ENCODE measurements at places on chromosomes 12 and 14.

DNA sequence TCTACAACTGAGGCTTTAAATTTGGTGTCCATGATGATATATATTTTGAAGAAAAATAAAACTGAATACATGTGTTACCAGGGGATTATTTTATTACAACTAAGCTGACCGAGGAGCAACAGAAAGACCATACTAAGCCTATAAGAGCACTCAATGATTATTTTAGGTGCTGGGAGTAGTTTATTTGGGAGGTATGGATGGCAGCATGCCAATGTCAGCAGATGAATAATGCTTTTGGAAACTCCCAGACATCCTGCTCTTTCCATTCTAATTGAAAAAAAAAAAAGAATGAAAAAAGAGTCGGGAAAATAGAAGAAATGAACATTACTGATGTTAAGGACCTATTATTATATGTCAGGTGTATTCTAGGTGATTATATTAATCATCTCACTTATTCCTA, 441.2 kb downstream of the BTG1 start:
- no peak for DNase-seq

- no peak for DNase-seq
Measured at GRCh38 chr12:100564090-100564489, 9.4 kb upstream of the GAS2L3 start.

GRCh38 chr14:70043001-70043400, 145.8 kb downstream of the SLC8A3 start:
- no peak for DNase-seq

GRCh38 chr12:132160016-132160415, 15.8 kb downstream of the NOC4L start:
- DNase-seq, result no peak

GRCh38 chr12:4701395-4702190, 18.6 kb upstream of the GALNT8 start:
- no peak for DNase-seq

GRCh38 chr12:20272801-20273200, 95.5 kb upstream of the PDE3A start:
- DNase-seq, result no peak

DNA sequence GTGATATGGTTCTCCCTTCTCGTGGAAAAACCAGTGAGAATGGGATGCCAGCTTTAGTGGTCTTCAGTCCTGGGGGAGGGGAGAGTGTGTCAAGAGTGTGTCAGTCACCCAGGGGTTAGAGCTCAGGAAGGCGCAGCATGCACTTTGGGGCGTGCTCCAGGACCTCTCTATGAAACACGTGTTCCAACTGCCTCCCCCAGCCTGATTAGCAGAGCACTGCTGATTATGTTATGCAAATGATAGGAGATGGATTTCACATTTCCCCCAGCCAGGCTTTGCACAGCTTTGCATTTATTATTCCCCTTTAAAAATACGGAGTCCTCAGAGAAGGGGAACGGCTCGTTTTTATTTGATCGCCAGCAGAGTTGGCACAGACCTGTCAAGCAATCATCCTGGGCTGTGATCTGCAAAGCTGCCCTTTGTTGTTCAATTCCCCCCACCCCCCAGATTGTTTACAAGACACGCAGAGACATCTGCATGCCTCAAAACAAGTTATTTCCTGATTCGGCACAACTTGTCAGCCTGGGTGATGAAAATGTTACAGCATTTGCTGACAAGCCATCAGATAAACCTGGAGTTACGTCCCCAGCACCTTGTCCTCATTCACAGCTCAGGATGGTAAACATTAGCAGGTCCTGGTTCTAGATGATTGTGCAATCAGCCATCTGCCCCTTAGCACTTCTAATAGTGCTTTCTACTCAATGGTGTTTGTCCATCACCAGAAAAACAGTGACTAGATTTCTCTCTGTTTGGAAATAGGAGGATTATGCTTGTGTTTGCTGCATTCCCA, 196.5 kb downstream of the NOVA1 start:
- no peak for DNase-seq

- DNase-seq, result no peak
Measured at GRCh38 chr12:123938679-123939480, 33.8 kb downstream of the CCDC92 start.

- DNase-seq, result peak; percentile 77
Measured at GRCh38 chr14:50520947-50521815, 11.2 kb downstream of the MAP4K5 start.

DNA sequence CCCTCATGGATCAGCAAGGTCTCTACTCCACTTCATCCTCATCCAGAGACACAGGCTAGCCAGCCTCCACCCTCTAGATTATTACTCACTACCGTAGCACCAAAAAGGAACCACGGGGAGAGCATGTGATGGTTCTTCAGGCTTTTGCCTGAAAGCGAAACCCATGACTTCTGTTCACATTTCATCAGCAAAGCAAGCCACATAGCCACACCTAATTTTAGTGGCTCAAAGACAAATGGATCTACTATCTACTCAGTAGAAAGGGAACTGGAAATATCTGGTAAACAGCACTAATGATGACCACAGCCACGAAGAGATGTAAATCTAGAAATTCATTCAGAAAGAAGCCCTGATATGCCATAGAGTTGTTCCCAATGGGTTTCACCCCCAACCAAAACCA, 51.4 kb downstream of the VCPKMT start:
- peak; percentile 65 for DNase-seq

GRCh38 chr12:96099421-96099820, 64.0 kb upstream of the LTA4H start:
- DNase-seq, result no peak

DNA sequence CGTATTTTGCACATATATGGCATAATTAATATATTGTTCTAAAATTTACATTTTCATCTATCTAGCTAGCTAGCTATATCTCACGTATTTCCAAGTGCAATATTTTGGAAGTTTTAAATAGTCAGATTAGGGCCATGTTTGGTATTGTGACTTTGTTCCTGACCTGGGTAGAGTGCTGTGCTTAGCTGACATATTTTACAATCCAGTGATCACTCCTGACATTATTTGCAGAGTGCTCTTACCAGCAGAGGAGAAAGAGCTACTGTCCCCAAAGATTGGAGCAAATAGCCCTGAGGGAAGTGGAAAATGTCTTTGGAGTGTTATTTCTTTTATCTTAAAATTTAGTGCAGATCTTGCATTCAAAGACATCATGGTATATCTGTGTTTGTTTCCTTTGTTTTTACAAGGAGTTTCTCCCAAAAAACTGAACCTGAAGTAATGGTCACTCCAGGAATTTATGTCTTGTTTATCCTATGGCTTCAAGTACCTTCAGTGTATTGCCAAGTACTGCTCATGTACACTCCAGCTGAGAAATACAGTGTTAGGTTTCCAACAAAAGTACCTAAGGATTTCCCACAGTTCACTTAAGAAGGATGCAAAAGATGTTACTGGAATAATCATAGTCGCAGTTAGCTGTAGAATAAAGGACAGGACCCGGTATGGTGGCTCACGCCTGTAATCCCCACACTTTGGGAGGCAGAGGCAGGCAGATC, 49.4 kb upstream of the PSMA6 start:
- DNase-seq, result no peak

GRCh38 chr12:89333564-89334252, 18.6 kb downstream of the DUSP6 start:
- DNase-seq, result peak; percentile 19

DNA sequence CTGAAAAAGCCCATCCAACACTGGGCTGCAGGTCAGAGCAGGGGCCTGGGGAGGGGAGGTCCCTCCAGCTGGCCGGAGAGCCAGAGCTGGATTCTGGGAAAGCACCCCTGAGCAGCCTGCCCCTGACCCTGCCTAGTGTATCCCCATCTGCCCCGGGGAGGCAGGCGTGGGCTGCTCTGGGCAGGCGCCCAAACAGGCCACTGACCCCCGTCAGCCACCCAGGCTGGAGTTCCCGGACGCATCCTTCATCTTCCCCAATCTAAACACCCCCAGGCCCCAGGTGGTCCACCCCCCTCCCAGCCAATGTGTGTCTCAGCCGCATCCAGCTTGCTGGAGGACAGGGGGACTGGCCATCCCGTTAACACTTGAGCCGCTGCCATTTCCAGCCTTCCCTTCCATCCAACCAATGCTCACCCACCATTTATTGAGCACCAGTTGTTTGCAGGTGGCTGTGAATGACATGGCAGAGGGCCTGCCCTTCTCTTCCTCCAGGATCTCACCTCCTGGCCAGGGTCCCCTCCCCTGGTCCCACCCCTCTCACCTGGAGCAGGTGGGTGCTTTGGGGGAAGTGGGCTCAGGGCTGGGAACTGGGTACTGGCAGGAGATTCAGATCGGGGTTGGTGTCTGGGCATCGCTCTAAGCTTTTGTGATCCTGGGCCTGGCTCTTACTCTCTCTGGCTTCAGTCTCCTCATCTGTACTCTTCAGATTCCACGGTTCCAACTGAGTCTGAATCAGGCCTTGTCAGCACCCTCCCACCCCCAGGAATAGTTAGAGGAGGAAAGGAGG, 743 bp upstream of the DTX1 start:
- no peak for DNase-seq

- no peak for DNase-seq
Measured at GRCh38 chr14:93099196-93099595, 16.5 kb downstream of the ITPK1 start.

- DNase-seq, result no peak
Measured at GRCh38 chr12:21296751-21297406, 37.8 kb downstream of the SLCO1A2 start.

GRCh38 chr14:66636240-66636639, 128.3 kb downstream of the GPHN start:
- DNase-seq, result no peak

GRCh38 chr14:68466491-68466977, 326.3 kb downstream of the ZFP36L1 start:
- DNase-seq, result no peak

GRCh38 chr14:55267820-55268219, 3.4 kb upstream of the FBXO34 start:
- no peak for DNase-seq

GRCh38 chr14:75752907-75753594, 92.0 kb downstream of the TTLL5 start:
- no peak for DNase-seq

DNA sequence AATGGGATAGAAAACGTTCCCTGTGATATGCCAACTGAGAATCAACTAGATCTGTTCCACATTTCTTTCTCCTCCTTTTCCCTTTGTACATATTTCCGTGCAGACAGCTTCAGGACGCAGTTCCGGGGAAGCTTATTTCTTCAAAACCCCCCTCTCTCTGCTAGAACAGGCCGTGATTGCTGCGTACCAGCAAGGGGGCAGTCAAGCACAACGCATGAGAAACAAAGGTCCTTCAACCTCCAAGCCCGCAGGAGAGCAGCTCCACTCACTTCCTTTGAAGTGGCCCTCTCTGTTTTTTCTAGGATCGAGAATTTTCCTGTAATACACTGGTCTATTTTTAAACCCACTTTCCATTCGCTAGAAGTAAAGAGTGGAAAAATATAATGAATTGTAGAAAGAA, 80.8 kb downstream of the ZNF664 start:
- DNase-seq, result no peak

DNA sequence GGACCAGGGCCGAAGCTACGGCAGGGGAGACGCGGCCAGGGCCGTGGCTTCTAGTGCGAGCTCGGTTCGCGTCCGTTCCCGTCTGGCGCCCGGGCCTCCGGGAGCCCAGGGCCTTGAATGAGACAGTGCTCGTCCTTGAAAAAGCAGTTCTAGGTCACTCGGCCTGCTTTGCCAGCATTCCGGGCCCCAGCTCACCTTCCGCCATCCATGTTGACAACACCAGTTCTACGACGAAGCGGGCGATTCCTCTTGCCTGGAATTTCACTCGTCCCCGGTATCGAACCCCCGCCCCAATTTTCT, 4.5 kb downstream of the OR10AD1 start:
- DNase-seq, result no peak

GRCh38 chr12:18457362-18457761, 196.0 kb downstream of the PIK3C2G start:
- DNase-seq, result no peak

GRCh38 chr12:291153-291723, 28.6 kb upstream of the SLC6A13 start:
- DNase-seq, result no peak

DNA sequence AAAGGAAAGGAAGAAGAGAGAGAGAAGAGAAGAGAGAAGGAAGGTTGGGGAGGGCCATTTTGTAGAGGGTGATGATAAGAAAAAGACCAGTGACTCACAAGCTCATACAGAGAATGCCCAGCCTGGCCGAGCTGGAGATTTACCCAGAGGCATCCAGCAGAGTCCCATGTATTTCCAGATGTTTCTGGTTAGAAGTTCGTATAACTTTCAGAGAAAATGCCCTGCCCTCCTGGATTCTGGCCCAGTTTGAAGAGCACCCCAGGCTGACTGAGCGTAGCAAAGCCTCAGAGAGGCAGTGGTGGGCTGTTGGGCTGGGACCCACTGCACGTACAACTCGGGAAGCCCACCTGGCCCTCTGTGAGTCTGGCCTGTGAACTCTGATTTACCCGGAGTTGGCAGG, 221.8 kb downstream of the SLC41A2 start:
- DNase-seq, result no peak

- peak; percentile 45 for DNase-seq
Measured at GRCh38 chr12:12837025-12837812, 24.1 kb downstream of the DDX47 start.

DNA sequence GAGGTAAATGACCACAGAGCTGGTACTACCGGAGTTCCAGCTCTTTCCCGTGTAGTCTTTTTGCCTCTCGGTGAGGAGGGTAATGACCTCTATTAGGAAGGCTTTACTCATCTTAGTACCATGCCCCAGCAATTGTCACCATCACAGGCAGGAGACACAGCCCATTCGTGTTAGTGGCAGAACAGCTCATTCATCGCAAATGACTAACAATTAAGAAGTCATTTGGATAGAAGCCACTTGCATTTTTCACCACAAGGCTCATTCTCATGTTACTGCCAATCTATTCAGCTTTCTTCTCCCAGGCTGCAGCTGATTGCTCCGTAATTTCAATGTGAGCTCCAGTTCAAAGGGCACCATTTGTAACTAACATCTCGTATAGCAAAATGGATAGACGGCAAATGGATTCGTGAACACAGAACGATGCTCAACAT, 718.8 kb upstream of the TMEM132C start:
- DNase-seq, result no peak

- DNase-seq, result no peak
Measured at GRCh38 chr12:71007020-71007419, 86.5 kb upstream of the PTPRR start.

GRCh38 chr14:76343386-76343785, 32.6 kb upstream of the ESRRB start:
- DNase-seq, result no peak

GRCh38 chr12:57127101-57127725, 1.1 kb upstream of the LRP1 start:
- DNase-seq, result peak; percentile 46

GRCh38 chr12:98780261-98780660, 135.2 kb downstream of the APAF1 start:
- DNase-seq, result no peak
